Activated CD8-positive, alpha-beta memory T cell treated with anti-CD3 and anti-CD28 coated beads for 1 hour (primary cell): ENCODE measurements at places on chromosomes 4 and X.

GRCh38 chr4:95224402-95224801, 324.4 kb downstream of the UNC5C start:
- DNase-seq = no peak

DNA sequence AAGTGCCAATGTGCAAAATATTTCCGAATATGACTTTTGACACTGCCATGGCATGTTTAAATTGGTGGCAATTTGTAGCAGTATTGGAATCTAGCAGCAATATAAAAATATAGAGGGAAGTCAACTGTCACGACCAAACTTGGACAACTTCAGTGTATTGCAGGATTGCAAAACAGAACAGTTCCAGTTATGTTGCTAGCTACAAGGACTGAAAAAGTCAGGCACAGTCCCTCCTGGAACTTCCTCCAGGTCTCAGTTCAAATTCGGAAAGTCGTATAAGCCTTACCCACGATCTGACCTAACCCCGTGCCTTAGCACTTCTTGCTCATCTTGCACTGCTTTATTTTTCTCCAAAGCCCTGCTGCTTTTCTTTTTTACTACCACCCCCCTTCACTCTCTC, 390.0 kb upstream of the GALNT7 start:
- no peak for DNase-seq

GRCh38 chr4:135372131-135372530, 1170.5 kb upstream of the PABPC4L start:
- no peak for DNase-seq

DNA sequence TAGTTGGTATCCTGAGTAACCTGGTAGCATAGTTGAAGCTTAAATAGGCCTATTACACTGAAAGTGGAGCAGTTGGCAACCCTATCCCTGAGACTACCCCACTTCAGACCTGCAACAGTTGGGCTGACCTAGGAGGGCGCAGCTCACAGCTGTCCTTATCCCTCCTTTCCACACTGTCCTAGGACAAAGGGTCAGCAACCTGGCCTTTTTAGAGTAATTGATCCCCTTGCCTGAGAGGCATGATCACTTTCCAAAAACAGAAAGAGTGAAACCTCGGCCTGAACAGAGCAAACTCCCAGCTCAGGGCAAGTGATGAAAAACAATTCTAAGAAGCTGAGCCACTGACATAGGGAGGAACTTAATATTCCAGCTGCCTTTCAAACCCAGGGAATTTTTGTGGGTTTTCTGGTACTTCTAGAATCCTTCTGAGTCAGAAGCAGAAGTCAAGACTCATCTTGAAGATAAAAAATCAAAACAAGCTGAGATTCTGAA, 94.9 kb upstream of the MYOZ2 start:
- no peak for DNase-seq

GRCh38 chrX:48616576-48616975, 19.3 kb downstream of the WDR13 start:
- DNase-seq = no peak

- no peak for DNase-seq
Measured at GRCh38 chrX:13023567-13023966, 20.9 kb downstream of the FAM9C start.

DNA sequence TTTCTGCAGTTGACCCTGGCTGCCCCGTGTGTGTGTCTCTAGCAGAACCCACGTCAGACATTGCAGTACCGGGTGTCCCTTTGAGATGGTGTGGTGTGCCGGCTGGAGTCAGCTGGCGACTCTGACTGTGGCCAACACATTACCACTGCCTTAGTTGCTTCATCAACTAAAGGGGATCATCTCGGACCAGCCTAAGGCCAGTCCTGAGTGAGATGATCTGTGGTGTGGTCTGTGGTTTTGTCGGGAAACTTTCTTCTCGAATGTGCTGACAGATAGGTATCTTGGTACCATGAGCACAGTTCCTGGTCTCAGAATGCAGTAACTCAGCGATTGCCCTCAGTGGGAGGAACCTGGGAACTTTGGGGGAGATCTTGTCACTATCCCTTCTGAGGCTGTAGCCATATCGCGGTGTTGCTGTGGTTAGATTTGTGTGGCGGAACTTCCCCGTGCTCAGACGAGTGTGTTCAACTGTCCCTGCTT, 15.8 kb downstream of the TBC1D14 start:
- no peak for DNase-seq

DNA sequence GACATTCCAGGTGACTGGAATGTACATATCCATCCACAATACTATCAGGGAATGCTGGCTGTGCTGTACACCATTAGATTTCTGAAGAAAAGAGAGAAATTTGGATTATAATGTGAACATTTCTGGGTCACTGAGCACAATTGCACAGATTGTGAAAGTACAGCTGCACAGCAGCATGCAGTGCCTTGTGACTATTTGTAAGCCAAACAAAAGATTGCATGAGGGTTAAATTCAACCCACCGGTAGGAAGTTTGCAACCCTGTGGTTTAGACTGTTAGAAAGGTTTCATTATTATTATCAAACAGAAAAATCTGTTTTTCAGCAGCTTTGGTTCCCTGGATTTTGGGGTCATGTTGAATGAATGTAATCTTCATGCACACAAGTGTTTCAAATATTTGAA, 24.5 kb downstream of the DDIT4L start:
- no peak for DNase-seq

GRCh38 chr4:146900295-146900694, 45.4 kb downstream of the TTC29 start:
- DNase-seq = no peak

DNA sequence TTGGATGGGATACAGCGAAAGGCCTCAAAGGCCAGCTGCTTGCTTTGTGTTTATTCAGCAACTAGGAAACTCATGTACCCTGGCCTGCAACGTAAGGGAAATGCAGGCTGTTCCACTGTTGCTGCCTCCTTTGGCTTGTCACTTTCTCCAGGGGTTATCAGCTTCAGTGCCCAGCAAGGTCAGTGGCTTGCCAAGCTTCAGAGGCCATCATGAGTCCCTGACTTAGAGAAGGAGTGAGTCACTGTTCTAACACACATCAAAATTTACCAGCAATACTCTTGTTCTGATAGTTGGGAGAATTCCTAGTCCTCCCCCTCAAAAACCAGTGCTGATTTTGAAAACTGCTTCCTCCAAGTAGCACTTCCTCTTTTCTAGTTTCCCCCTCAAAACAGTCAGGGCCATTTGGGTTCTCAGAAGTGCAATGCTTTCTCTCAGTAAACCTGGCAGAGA, 250.8 kb downstream of the ARHGAP24 start:
- DNase-seq = no peak

GRCh38 chr4:136812100-136812880, 720.0 kb downstream of the PCDH18 start:
- DNase-seq = no peak

GRCh38 chr4:133581996-133582619, 433.0 kb downstream of the PCDH10 start:
- DNase-seq = no peak

GRCh38 chr4:148021686-148022085, 289.8 kb downstream of the ARHGAP10 start:
- no peak for DNase-seq

DNA sequence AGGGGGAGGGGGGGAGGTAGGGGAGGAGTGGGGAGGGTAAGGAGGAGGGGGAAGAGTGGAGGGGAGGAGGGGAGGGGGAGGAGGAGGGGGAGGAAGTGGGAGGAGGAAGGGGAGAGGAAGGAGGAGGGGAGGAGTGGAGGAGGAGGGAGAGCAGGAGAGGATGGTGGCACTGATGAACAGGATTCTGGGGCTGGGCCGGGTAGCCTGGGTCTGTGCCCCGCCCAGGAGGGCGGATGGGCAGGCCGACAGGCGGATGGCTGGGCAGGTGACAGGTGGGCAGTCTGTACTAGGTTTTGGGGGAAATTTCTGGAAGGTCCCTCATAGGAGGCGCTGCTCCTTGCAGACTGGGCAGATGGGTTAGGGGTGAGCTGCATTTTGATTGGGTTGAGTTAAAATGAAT, 66.0 kb upstream of the ADRA2C start:
- no peak for DNase-seq

- no peak for DNase-seq
Measured at GRCh38 chr4:65392488-65392887, 277.8 kb downstream of the EPHA5 start.

- no peak for DNase-seq
Measured at GRCh38 chr4:10009861-10010500, 11.3 kb downstream of the SLC2A9 start.

GRCh38 chrX:155534800-155535199, 76.4 kb upstream of the F8A3 start:
- DNase-seq = no peak
